Lung microvascular endothelial cell (primary cell): ENCODE measurements at places on chromosomes 4 and X. TPM values are rescaled to one million over a fixed set of nuclear protein-coding genes. Genes with fewer than 3 reads are reported as not detected.

Gene DDX53
- not detected in 2 replicates for total RNA-seq

Gene KCND1
- 0.20 and 0.22 TPM in 2 replicates for total RNA-seq

Gene TMEM47
- total RNA-seq: 3.2 and 7.4 TPM in 2 replicates

Gene SH3BP2
- 12.2 and 14.5 TPM in 2 replicates for total RNA-seq

Gene ANK2
- 35.1 and 55.8 TPM in 2 replicates for total RNA-seq

Gene IL2RG
- total RNA-seq: not detected in 2 replicates

Gene CENPVL1
- not detected in 2 replicates for total RNA-seq

Gene PAK3
- 0.65 and 2.2 TPM in 2 replicates for total RNA-seq

Gene IQCM
- total RNA-seq: not detected in 2 replicates

Gene CLCN5
- total RNA-seq: 4.6 and 6.3 TPM in 2 replicates

Gene F8A2
- not detected in 2 replicates for total RNA-seq

Gene MGARP
- total RNA-seq: 0.40 and 0.44 TPM in 2 replicates

Gene SLC4A4
- not detected in 2 replicates for total RNA-seq

Gene MFAP3L
- 5.4 and 34.1 TPM in 2 replicates for total RNA-seq

Gene ADH1B
- under 0.01 TPM in 2 replicates for total RNA-seq

Gene PDLIM3
- 25.5 and 58.5 TPM in 2 replicates for total RNA-seq

Gene GLRA2
- total RNA-seq: not detected in 2 replicates

Gene APBB2
- 18.5 and 24.4 TPM in 2 replicates for total RNA-seq

Gene KLHL13
- total RNA-seq: under 0.01 and 1.7 TPM in 2 replicates

Gene REELD1
- total RNA-seq: not detected in 2 replicates

Gene SGCB
- 8.7 and 9.2 TPM in 2 replicates for total RNA-seq

Gene CSN1S1
- not detected in 2 replicates for total RNA-seq

Gene C1QTNF7
- not detected in 2 replicates for total RNA-seq

Gene TMEM271
- total RNA-seq: not detected in 2 replicates

Gene MRPL1
- total RNA-seq: 18.3 and 20.9 TPM in 2 replicates

Gene AMMECR1
- 2.2 and 3.5 TPM in 2 replicates for total RNA-seq

Gene WAS
- under 0.01 and 0.22 TPM in 2 replicates for total RNA-seq

Gene SCLT1
- 6.7 and 7.0 TPM in 2 replicates for total RNA-seq

Gene OPHN1
- total RNA-seq: 6.1 and 7.7 TPM in 2 replicates

Gene HPSE
- 4.4 and 7.3 TPM in 2 replicates for total RNA-seq

Gene MAGEE1
- total RNA-seq: 0.44 and 0.60 TPM in 2 replicates

Gene MCUB
- total RNA-seq: 34.7 and 55.1 TPM in 2 replicates

Gene GPC3
- total RNA-seq: not detected in 2 replicates

Gene IL3RA
- total RNA-seq: 15.5 and 19.6 TPM in 2 replicates

Gene LRRC66
- under 0.01 TPM in 1 of 2 replicates, not detected in the other for total RNA-seq

Gene SYNPO2
- 0.20 and 0.22 TPM in 2 replicates for total RNA-seq

Gene CDKL5
- total RNA-seq: 2.2 and 5.6 TPM in 2 replicates

Gene FABP2
- total RNA-seq: not detected in 2 replicates

Gene ZNF827
- total RNA-seq: 2.4 and 2.6 TPM in 2 replicates

Gene RBM46
- 0.22 TPM in 1 of 2 replicates, not detected in the other for total RNA-seq

Gene AMTN
- not detected in 2 replicates for total RNA-seq

Gene BLTP1
- 47.9 and 69.4 TPM in 2 replicates for total RNA-seq

Gene OPRPN
- not detected in 2 replicates for total RNA-seq

Gene CLDN34
- under 0.01 and 0.20 TPM in 2 replicates for total RNA-seq

Gene FAM9C
- total RNA-seq: under 0.01 TPM in 1 of 2 replicates, not detected in the other

Gene TLR2
- 0.44 and 1.2 TPM in 2 replicates for total RNA-seq

Gene CXorf65
- not detected in 2 replicates for total RNA-seq

Gene TRIM75
- total RNA-seq: not detected in 2 replicates

Gene SCML2
- 1.3 and 1.8 TPM in 2 replicates for total RNA-seq

Gene PDGFC
- total RNA-seq: 15.3 and 38.1 TPM in 2 replicates

Gene PHOX2B
- total RNA-seq: not detected in 2 replicates

Gene BCLAF3
- 2.2 and 3.6 TPM in 2 replicates for total RNA-seq

Gene NPY2R
- total RNA-seq: not detected in 2 replicates

Gene CNGA1
- not detected in 2 replicates for total RNA-seq
